Activated naive CD8-positive, alpha-beta T cell treated with anti-CD3 and anti-CD28 coated beads, Interleukin-2, amount 50 U/mL, for 24 hours (primary cell): ENCODE measurements at places on chromosomes 5 and 9.

- peaks cover 5% of the 10 kb centered on the region for H3K27me3 ChIP-seq
- H3K36me3 ChIP-seq: no peaks in the 10 kb centered on the region
- H3K4me1 ChIP-seq: no peaks in the 10 kb centered on the region
- no peak for DNase-seq
Observed at GRCh38 chr9:135670721-135671590, 7.8 kb downstream of the LCN9 start.

GRCh38 chr5:149108651-149109280 is 32.5 kb upstream of the ABLIM3 start:
- no peaks in the 10 kb centered on the region for H3K27me3 ChIP-seq
- H3K27ac ChIP-seq: no peak overlapping the region
- DNase-seq: no peak
- no peaks in the 10 kb centered on the region for H3K36me3 ChIP-seq

DNA sequence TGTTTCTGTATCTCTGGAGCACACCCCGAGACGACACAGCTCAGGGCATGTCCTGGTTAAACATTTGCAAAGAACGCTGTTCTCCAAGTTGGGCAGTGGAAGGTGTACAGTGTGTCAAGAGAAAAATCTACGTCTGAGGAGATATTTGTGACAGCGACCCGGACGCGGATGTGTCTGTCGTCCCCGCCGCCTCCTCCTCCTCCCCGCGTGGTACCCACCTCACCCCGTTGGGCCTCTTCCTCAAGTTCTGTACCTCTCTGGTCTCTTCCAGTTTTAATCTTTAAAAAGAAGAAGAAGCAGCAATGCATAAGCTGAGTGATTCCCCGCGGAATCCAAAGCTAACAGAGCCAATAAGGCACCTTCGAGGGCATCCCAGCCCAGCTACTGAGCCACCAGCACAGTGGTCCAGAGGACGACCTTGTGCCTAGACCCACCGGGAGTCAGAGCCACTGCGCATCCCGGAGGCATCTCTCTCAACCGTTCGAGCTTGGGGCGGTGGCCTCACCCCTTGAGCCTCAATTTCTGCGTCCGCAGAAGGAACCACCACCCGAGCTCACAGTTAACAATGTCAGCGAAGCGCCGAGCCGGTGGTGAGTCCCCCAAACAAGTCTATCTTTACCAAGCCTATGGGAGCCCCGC is 467 bp downstream of the C9orf78 start:
- peak overlapping the region; percentile 98 for H3K4me3 ChIP-seq
- H3K27ac ChIP-seq: peak overlapping the region; percentile 96
- peaks cover 31% of the 10 kb centered on the region for H3K36me3 ChIP-seq
- peak; percentile 41 for DNase-seq

GRCh38 chr9:20563917-20564316 is 58.4 kb downstream of the MLLT3 start:
- H3K36me3 ChIP-seq: no peaks in the 10 kb centered on the region
- DNase-seq: no peak
- H3K4me3 ChIP-seq: no peak overlapping the region
- no peaks in the 10 kb centered on the region for H3K27me3 ChIP-seq
- peaks cover 73% of the 10 kb centered on the region for H3K4me1 ChIP-seq
- H3K27ac ChIP-seq: no peak overlapping the region

- no peaks in the 10 kb centered on the region for H3K4me1 ChIP-seq
- no peak for DNase-seq
- no peaks in the 10 kb centered on the region for H3K36me3 ChIP-seq
- H3K27ac ChIP-seq: no peak overlapping the region
Observed at GRCh38 chr5:74303578-74303977, 336.9 kb downstream of the ENC1 start.

- no peak overlapping the region for H3K4me3 ChIP-seq
- H3K4me1 ChIP-seq: no peaks in the 10 kb centered on the region
- no peaks in the 10 kb centered on the region for H3K27me3 ChIP-seq
- no peak for DNase-seq
- H3K27ac ChIP-seq: no peak overlapping the region
Observed at GRCh38 chr5:9196403-9197227, 349.3 kb downstream of the SEMA5A start.
